GDM1 (cell line): ENCODE measurements at places on chromosomes 2 and 18.

DNA sequence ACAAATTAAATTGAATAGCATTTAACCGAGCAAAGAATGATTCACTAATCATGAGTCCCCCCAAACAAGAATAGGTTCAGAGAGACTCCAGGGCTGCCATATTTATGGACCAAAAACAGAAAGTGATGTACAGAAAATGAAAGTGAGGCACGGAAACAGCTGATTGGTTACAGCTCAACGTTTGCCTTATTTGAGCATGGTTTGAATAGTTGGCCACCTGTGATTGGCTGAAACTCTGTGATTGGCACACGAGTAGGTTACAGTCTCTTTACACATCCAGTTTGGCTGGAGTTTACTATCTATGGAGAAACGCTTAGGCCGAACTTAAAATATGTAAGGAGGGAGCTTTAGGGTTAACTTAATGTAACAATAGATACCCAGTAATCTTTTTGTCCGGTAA is 27.0 kb upstream of the DPYSL5 start:
- DNase-seq, result no peak

DNA sequence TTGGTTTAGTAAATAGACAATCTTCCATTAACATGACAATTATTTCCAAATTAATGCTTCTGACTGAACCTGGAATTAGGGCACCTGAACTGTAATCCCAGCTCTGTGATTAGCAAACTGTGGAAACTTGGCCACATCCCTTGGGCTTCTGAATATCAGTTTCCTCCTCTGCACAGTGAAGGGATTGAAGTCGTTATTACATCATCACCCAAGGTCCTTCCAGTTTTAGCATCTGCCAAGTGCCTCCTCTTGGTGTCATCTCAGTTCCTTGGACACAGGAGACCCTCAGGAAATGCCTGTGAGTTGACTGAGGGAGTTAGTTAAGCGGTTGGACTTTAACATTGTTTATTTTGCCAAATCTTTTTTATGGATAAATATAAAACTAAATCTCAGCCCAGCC is 64.8 kb downstream of the MOGAT1 start:
- no peak for DNase-seq

GRCh38 chr2:72917877-72918553 is 696 bp downstream of the EMX1 start:
- no peak for DNase-seq

- DNase-seq, result no peak
Measured at GRCh38 chr2:140657657-140658056, 1473.2 kb downstream of the LRP1B start.

DNA sequence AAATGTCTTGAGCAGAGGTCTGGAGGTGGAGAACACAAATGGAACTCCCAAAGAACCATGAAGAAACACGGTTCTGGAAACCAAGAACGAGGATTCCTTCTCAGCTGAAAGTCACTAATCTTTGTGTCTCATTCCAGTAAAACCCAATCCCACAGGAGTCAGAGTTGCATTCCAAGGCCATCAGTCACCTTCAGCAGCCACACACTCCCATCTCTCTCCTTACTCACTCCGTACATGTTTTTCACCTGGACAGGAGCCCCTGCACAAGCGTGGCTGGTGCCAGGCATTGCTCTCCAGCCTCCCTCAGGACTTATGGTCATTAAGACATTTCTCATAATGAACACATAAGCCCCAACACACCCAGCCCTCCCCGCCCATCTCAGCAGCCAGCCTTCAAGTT is 175.4 kb upstream of the SIX2 start:
- no peak for DNase-seq

GRCh38 chr2:70069049-70069448 is 18.2 kb upstream of the PCBP1 start:
- no peak for DNase-seq

- peak; percentile 48 for DNase-seq
Measured at GRCh38 chr18:48932822-48933510, 17.8 kb downstream of the SMAD7 start.

DNA sequence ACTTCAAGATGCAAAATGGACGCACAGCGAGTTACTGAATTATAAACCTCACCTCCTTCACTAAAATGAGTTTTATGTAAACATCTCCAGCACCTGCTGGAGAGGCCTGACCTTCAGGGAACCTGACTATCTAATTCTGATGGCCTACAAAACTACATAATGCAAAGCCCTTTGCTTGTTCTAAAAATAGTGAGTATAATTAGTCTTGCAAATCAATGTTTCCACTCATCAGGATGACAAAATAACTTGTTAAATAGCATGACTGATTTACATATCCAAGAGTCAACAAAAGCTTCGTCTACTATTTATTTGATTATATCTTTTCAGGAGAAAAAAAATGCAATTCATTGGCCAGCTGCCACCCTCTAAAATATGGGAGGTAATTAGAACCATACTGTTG is 326.3 kb upstream of the MC4R start:
- DNase-seq, result no peak

DNA sequence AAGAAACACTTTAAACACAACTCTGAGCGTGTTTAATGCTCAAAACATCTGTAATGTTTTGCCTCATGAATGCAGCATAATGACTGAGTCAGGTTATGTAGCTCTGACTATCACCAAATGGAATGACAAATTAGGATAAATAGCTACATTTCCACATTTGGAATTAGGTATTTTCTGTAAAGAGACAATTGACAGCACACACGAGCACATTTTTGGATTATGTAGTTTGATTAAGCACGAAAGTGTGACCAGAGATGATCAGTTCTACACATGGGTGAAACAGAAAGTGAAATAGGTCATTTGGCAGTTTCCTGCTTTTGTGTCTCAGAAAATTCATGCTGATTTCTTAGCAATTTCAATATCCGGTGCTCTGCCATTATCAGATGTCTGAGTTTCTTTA is 29.0 kb downstream of the LPIN1 start:
- no peak for DNase-seq
